NCI-H2081 treated with DMSO at 0.1 percent for 48 hours (cell line): ENCODE measurements at places on chromosomes 6 and 20.

- no peak for DNase-seq
Measured at GRCh38 chr6:125201961-125202729, 48.6 kb downstream of the TPD52L1 start.

- no peak for DNase-seq
Measured at GRCh38 chr20:11467436-11467835, 450.3 kb upstream of the BTBD3 start.

GRCh38 chr6:121823437-121823851, 388.0 kb downstream of the GJA1 start:
- no peak for DNase-seq

- no peak for DNase-seq
Measured at GRCh38 chr6:9704989-9705388, 709.9 kb downstream of the TFAP2A start.

- no peak for DNase-seq
Measured at GRCh38 chr6:32624565-32624964, 12.6 kb upstream of the HLA-DQA1 start.

DNA sequence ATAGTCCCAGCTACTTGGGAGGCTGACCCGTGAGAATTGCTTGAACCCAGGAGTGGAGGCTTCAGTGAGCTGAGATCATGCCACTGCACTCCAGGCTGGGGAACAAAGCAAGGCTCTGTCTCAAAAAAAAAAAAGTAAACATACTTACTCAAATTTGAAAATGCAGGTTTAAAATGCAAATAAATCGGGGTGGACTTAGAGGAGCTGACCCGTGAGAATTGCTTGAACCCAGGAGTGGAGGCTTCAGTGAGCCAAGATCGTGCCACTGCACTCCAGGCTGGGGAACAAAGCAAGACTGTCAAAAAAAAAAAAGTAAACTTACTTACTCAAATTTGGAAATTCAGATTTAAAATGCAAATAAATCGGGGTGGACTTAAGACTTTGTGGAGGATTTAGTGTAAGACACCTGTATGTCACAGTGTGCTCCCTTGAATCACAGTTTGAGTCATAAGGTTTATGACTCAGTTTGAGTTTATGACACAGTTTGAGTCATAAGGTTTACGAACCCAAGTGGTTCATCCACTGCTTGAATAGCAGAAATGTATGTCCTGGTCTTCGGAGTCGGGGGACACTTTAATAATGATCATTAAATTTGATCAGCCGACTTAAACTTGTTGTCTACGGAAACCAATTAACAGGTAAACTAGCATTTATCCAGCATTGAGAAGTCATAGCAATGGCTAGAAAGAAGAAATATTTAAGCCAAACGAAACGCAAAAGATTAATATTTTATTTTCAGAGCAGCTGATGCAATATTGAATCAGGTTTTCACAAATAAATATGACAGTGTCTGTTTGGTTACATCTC, 6.8 kb upstream of the MRPS10 start:
- DNase-seq, result no peak

GRCh38 chr20:48623176-48623905, 204.5 kb downstream of the PREX1 start:
- DNase-seq, result no peak
